Activated CD8-positive, alpha-beta memory T cell treated with anti-CD3 and anti-CD28 coated beads for 36 hours (primary cell): ENCODE measurements at places on chromosomes 5 and 9. TPM values are rescaled to one million over a fixed set of nuclear protein-coding genes. Genes with fewer than 3 reads are reported as not detected.

The OBP2B gene
- not detected for total RNA-seq

The TMEM215 gene
- total RNA-seq, result not detected

The NEUROG1 gene
- not detected for total RNA-seq

The LCN2 gene
- not detected for total RNA-seq

The FOXD4 gene
- 0.10 TPM for total RNA-seq

The C5orf58 gene
- total RNA-seq, result not detected

The NREP gene
- total RNA-seq, result 7.0 TPM

The PCDHB5 gene
- not detected for total RNA-seq

The PCDHGB3 gene
- 0.17 TPM for total RNA-seq

The C9orf153 gene
- total RNA-seq, result not detected

The DBH gene
- total RNA-seq, result not detected

The CDK5RAP2 gene
- total RNA-seq, result 51.8 TPM

The CNOT8 gene
- 49.0 TPM for total RNA-seq

The PHAX gene
- 52.9 TPM for total RNA-seq

The ESM1 gene
- total RNA-seq, result not detected

The CCDC112 gene
- total RNA-seq, result 0.89 TPM

The ANKRD34B gene
- total RNA-seq, result not detected

The AK6 gene
- total RNA-seq, result 110 TPM

The CCNH gene
- total RNA-seq, result 67.0 TPM

The RALGPS1 gene
- total RNA-seq, result 1.5 TPM

The TMEFF1 gene
- total RNA-seq, result 0.36 TPM

The UBTD2 gene
- 7.7 TPM for total RNA-seq

The FABP6 gene
- not detected for total RNA-seq

The REEP2 gene
- total RNA-seq, result 6.2 TPM

The HTR1A gene
- total RNA-seq, result not detected
